Renal cortical epithelial cell (primary cell): ENCODE measurements at places on chromosomes 11 and 22.
A peak's percentile ranks its signal among the peaks of the same experiment; 100 is the strongest.

DNA sequence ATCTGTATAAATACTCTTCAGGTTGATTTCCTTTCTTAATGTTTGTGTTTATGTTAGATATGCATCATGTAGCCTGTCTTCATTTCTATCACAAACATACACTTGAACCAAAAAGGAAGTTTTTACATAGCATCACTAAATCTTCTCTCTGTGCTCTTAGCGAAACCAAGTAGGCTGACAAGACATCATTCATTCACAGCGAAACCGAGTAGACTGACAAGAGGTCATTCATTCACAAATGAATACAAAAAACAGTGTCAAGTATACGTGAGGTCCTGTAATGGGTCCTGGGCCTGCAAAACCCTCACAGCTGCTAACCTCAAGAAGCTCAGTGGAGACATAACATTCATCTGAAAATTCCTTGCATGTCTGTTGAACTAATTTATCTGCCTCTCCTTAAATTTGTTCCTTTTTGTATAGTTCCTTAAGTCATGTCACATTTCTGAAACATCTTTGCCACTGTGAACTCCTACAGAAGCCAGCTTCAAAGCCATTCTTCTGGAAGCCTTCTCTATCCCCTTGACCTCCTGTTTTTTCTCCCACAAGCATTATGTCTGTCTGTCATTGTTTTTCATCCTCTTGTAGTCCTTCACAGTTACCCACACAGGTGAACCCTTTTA lies 9.8 kb upstream of the HBE1 start:
- no peak for DNase-seq

DNA sequence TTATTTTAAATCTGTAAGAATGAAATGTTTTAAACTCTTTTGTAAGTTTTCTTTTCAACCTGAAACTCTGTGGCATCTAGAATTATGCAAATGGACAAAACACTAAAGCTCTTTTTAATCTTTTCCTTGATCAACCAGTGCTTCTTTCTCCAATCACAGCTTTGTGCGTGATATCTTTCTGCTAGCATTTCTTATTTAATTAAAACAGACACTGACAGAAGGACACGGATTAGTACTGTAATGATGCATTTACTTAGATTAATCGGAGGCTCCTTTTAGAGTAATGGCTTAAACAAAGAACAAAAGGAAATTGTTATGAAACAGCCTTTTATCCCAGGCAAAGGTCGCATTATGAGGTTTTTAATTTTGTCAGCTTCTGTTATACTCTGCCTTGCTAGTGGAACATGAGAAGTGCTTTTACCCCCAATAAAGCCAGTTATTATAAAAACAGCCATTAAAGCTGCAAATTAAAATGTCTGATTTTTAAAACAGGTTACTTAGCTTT lies 48.5 kb upstream of the SOX6 start:
- no peak for DNase-seq

GRCh38 chr22:50486561-50487289 lies at the start of gene MIOX:
MIOX (plus strand) TSS chr22:50486859; CDS start chr22:50486898, 39 bp downstream.
- peak; percentile 61 for DNase-seq

DNA sequence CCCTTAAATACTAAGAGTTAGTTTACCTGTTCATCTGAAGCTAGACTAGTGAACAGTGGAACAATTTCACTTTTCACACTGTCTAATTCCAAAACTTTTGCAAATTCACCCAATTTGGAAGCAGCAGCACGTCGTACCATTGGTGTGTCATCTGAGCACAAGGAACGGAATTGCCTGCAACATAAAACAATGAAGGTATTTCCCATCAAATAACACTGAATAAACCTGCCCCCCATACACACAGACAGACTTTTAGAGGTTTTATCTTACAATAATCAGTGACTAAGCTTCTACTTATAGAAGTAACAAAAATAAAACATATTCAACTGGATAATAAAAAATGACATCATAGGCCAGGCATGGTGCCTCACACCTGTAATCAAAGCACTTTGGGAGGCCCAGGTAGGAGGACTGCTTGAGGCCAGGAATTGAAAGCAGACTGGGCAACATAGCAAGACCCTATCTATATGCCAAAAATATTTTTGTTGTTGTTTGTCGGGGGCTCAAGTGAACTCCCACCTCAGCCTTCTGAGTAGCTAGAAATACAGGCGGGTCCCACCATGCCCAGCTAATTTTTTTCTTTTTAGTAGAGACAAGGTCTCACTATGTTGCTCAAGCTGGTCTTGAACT lies 6.3 kb downstream of the PPP2R1B start:
- DNase-seq: no peak

DNA sequence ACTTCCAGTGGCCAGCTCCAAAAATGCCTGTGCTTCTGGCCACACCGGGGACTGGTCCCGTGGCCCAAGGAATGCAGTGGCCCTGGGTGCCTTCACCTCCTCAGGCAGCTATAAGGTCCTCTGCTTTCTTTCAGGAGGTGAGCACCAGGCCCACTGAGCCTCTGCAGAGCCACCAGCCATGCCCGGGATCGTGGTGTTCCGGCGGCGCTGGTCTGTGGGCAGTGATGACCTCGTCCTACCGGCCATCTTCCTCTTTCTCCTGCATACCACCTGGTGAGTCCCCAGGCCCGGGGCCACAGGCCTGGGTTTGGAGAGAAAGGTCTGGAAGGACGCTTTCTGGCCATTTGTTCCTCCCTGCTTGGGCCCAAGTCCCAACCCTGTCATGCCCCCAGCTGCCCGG lies 32.5 kb upstream of the MYRF start:
- no peak for DNase-seq

DNA sequence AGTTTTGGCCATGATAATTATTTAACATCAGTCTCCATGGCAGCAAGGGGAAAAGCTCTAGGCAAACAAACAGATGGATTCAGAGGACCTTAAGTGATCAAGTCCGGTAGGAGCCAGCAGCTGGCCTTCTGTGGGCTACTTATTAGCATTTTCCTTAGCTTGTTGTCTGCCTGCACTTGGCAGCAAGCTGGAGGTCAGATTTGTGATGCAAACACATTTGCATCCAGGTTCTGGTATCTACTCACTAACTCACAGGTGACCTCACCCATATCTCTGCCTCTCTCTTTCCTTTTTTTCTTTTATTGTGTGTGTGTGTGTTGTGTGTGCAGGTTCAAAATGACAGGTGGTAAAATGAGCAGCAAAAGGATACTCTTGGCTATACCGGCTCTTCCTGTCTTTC lies 32.3 kb downstream of the ARHGAP42 start:
- DNase-seq: peak; percentile 93

DNA sequence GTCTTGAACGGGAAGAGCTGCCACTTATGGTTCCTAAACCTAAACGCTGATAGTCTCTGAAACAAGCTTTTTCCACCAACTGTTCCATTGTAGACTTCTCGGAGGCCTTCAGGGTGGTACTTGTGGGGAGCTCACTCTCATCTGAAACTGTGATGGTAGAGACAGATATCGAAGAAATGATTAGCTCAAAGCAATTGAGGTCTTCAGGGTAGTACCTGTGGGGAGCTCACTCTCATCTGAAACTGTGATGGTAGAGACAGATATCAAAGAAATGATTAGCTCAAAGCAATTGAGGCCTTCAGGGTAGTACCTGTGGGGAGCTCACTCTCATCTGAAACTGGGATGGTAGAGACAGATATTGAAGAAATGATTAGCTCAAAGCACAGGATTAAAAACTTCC lies 175.7 kb downstream of the SWAP70 start:
- DNase-seq: no peak

DNA sequence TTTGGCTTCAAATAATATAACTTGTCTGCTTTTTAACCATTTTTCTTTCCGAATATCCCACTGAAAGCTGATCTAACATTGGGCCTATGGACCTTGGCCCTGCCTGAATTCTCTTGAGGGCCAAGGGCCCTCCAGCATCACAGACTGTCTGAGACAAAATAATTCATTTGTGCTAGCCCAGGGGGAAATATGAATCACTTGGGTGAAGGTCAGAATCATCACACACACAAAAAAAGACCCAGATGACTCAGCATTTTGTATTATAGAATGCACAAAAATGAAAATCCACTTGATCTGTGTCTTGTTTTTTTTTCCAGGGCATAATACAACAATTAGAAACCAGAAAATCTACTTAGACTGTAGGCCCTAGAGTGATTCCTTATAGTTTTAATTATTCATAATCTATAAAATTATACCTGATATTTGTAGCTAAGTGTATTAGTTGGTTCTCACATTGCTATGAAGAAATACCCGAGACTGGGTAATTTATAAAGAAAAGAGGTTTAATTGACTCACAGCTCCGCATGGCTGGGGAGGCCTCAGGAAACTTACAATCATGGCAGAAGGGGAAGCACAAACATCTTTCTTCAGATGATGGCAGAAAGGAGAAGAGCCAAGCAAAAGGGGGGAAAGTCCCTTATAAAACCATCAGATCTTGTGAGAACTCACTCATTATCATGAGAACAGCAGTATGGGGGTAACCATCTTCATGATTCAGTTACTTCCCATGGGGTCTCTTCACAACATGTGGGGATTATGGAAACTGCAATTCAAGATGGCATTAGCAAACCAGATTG lies 15.6 kb upstream of the RDX start:
- no peak for DNase-seq
